Esophagus squamous epithelium (tissue), 5 donors: ENCODE measurements at places on chromosomes 6 and 20. TPM values are rescaled to one million over a fixed set of nuclear protein-coding genes. Genes with fewer than 3 reads are reported as not detected.

Gene KIAA1755
- 0.30 TPM for total RNA-seq

Gene BCAS4
- total RNA-seq, result 0.18 TPM

Gene WFDC12
- total RNA-seq, result 2.6 TPM

Gene FKBP1C
- not detected for total RNA-seq

Gene TXLNB
- total RNA-seq, result 0.32 TPM

Gene SGK1
- 93.8 TPM for total RNA-seq

Gene OXT
- total RNA-seq, result not detected

Gene RAET1L
- total RNA-seq, result 14.5 TPM

Gene CYB5R4
- total RNA-seq, result 32.7 TPM

Gene ADGRF5
- total RNA-seq, result 4.9 TPM

Gene TMEM217
- total RNA-seq, result 2.0 TPM

Gene FAM83B
- total RNA-seq, result 58.6 TPM

Gene RBM24
- total RNA-seq, result 0.61 TPM

Gene CTCFL
- total RNA-seq, result not detected

Gene TAAR9
- not detected for total RNA-seq

Gene RNF182
- not detected for total RNA-seq

Gene ABRACL
- total RNA-seq, result 18.7 TPM

Gene LY6G6D
- total RNA-seq, result not detected
